Stimulated activated CD8-positive, alpha-beta memory T cell treated with anti-CD3 and anti-CD28 coated beads, Interleukin-4, amount 100 ng/mL, for 1 hour (primary cell): ENCODE measurements at places on chromosomes 1 and 21.
A peak's percentile ranks its signal among the peaks of the same experiment; 100 is the strongest.

- DNase-seq: no peak
Measured at GRCh38 chr1:68819190-68819829, 322.4 kb upstream of the DEPDC1 start.

GRCh38 chr1:26614655-26615411, 81.0 kb upstream of the ARID1A start:
- no peak for DNase-seq

GRCh38 chr1:210233216-210233494, 559 bp downstream of the SERTAD4 start:
- no peak for DNase-seq

GRCh38 chr21:24148461-24148860, 1458.8 kb downstream of the MRPL39 start:
- DNase-seq: no peak

- no peak for DNase-seq
Measured at GRCh38 chr1:41661428-41662060, 177.1 kb upstream of the EDN2 start.

DNA sequence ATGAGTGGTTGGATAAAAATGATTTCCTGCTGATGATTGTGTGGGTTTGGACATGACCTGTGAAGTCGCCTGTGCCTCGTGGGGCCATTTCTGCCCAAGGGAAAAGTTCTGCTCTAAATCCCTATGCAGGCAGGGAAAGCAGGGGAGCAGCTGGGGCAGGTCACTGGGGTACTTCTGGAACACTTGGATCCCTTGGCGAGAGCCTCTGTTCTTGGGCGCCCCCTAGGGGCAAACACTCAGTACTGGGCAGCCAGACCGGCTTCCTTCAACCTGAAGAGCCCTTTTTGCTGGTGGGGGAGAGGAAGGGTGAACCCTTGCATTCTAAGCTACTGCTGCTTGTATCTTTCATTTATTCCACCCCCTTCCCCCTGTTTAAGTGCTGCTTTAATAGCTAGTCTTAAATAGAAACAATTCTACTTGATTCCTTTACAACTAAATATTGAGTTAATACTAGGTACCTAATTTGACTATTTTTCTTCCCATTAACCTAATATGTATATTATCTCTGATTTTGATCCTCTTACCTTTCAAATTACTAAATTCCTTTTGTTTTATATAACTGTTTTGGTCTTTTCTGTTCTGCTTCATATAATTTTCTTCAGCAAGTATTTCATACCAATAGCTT, 5.1 kb upstream of the CLEC20A start:
- peak; percentile 12 for DNase-seq

DNA sequence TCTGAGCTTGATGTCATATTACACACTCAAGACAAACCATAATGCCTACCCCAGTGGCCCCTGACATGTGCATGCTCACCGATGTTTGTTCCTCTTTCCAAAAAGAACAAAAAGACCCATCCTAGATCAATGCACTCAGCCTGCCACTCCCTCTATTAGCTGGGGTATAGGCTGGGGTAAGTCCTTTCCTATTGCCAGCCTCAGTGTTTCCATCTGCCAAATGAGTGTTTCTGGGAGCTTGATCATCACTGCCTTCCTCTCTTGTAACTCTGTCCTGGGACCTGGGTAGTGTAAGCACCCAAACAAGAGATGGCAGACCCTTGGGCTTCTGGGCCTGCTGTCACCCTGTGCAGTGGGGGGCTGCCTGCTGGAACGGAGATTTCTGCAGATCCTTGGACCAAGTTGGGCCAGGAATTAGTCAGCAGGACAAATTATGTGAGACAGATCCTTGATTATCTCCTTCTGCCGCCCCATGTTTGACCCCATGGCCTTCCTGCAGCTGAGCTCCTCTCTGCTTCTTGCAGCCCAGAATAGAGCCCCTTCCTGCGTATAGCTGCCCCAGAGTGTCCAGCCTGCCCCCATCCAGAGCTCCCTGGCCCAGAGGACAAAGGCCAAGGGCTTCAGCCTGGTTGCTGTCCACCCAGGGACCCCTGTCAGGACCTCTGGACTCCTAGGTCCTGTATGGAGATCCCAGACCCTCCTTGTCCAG, 31.5 kb upstream of the LRP8 start:
- no peak for DNase-seq

GRCh38 chr1:174572771-174573170, 125.0 kb downstream of the GPR52 start:
- no peak for DNase-seq

GRCh38 chr1:111618961-111619634, 491 bp upstream of the RAP1A start:
- no peak for DNase-seq

- no peak for DNase-seq
Measured at GRCh38 chr1:244920911-244921761, 56.8 kb upstream of the HNRNPU start.

DNA sequence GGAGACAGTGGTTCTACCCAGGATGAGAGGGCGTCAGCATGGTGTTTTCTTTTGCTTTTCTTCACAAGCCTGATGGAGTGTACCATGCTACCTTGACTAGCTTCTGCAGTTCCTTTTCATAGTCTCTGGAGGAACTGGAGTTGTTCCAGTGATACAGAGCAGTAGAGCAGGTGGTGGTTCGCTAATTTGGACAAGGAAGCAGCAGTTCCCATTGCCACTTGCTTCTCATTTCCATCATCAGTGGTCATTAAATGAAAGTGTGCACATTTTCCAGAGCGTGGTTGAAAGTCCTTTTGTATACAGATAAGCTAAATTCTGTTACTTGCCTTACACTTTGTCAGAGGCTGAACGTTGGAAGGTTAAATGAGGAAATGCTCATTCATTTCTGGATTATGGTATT, 182.3 kb downstream of the C1orf21 start:
- no peak for DNase-seq

- DNase-seq: no peak
Measured at GRCh38 chr1:50420689-50421365, 2.4 kb downstream of the DMRTA2 start.

DNA sequence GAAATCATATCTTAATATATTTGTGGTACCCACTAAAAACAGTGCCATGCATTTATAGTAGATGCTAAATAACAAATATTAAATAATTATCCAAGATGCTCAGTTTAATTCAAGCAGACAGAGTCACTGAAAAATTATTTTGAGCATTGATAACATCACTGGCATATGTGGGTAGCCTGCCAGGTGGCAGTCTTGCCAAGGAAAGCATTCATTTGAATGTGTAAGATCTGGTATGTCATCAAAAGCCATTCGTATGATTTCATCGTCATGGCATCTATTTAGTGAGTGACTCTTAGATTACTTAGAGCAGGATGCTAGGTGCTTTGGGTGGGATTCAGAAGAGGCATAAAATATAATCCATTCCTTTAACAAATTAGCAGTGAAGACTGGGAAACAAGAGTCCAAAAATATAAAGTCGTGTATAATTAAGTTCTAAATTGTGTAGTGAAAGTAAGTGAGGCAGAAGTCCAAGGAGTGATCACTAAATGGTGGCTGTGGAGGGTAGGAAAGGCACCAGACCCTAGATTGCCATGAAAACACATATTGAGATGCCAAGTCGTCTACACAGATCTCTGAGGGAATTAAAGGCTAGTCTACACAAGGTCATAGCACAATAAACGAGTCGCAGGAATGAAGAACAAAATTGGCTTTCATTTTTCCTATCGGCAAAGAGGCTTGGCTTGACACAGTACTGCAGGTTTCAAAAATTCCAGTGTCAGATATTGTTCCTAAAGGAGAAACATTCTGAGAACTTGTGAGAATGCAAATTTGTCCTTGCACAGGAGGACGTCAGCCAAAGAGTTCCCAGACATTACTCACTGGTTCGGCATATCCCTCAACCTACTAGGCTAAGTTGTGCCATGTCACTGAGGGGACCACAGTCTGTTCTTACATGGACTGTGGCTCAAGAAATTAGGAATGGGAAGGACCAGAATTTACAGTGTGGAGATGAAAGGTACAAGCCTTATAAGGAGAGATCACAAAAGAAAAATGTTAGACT, 130.8 kb downstream of the LYPLAL1 start:
- DNase-seq: no peak

GRCh38 chr1:245798349-245798711, 643.5 kb downstream of the KIF26B start:
- DNase-seq: no peak

DNA sequence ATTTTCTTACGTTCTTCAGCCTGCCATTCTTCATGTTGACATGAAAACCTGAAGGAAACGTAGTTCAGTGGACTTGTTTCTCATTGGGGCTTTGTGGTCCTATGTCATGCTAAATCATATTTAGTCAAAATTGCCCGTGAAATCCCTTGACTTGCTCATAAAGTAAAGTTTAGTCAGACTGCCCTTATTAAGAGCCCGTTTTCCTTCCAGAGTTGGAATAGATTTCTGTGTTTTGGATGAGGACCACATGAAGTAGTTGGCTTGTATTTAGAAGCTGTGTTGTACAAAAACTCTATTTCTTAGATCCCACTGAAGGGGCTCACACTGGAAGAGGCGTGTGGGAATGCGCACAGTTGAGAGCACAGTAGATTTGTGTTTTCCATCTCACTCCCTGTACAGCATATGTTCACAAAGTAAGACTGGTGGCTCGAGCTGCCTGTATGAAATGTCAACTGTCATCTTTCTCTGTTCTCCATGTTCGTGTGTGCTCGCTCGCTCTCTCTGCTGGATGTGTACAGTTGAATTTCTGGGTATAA, 42.4 kb downstream of the CAMTA1 start:
- no peak for DNase-seq

DNA sequence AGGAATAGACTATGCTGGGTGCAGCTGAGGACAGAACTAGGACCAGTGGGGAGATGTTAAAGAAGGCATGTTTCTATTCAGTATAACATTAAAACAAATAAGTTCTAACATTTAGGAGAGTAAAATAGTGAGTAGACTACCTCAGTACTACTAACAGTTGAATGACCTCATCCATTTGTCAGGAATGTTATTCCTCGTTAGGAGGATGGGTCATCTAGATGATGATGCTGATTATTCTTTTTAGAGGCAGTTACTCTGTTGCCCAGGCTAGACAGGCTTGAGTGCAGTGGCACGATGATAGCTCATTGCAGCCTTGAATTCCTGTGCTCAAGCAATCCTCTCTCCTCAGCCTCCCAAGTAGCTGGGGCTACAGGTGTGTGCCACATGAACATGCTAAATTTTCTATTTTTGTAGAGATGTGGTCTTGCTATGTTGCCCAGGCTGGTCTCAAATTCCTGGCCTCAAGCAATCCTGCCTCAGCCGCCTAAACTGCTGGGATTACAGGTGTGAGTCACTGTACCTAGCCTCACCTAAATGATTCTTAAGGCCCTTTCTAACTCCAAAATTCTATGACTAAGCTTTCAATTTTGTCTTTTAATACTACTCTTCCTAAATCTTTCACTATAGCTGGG, 9.3 kb downstream of the EEIG2 start:
- DNase-seq: no peak

DNA sequence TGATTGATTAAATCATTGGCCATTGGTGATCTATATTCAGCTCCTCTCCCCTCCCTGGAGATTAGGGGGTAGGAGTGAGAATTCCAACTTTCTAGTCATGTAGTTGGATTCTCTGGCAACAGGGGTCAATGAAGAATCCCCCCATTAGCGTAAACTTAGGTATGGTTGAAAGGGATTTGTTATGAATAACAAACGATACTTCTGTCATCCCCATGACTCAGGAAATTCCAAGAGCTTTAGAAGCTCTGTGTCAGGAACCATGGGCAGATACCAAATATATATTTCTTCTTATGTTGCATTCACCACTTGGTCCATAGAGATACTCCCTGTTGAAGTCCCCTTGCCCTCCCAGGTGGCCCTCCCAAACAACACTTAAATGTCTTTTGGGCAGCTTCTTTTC, 124.5 kb downstream of the DNM3 start:
- no peak for DNase-seq

DNA sequence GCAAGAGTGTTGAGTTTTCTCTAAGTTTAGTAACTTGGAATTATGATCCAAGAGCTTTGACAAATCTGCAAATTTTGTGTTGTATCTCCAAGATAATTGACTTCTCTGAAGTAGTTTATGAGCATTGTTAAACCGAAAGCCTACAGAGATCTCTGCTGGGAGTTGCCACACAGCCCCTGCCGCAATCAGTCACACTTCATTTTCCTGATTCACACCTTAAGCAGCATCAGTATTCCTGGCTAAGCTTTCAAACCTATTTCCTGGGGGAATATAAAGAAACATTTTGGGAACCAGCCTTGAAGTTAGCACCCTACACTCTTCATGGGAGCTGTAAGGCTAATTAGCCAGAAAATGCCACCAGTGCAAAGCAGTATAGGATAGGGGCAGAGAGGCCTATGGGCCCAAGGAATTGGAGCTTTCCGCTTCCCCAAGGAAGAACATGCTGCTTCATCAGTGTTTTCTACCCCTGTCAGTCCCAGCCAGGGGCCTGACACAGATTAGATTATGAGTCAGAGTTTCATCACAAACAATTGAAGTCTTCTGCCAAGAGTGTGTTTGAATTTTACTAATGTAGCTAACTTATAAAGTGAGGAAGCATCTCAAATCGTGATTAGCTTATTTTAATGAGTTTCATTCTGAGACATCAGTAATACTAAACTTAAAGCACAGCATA, 23.2 kb upstream of the CACYBP start:
- DNase-seq: no peak

DNA sequence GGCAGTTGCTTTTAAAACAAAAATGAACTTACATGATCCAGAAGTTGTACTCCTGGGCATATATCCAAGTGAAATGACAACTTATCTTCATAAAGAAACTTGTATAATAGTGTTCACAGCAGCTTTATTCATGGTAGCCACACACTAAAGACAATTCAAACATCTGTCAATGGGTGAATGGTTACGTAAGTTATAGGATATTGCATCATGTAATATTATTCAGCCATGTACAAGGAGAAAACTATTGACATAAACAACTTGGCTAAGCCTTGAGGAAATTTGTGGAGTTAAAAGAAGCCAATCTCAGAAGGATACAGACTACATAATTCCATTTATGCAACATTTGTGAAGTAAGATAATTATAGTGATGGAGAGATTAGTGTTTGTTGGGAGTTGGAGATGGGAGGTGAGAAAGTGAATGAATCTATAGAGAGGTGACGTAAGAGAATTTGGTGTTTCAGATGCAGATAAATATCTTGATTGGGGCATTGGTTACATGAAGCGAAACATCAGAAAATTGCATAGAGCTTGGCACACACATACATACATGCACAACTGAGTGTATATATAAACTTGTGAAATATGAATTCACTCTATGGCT, 49.9 kb upstream of the GRIK1 start:
- no peak for DNase-seq

DNA sequence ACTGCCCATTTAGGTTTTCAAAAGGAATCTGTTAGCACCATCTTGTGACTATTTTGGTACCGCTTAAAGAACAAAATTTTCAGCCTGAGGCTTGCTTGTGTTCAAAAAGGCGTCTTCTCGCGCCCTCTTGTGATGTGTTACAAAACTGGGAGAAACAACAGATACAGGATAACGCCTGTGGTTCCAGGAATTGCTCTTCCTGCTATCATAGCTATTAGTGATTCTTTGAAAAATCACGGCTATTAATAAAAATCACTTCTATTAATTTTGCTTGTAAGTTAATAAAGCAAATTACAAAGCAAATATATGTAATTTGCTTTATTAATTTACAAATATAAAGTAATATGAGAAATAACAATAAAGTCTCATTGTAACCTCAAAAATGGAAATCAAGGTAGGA, 82.2 kb upstream of the ABCD3 start:
- no peak for DNase-seq
